ENCODE measurements at places on chromosomes 4 and X.

GRCh38 chr4:26326791-26327190, 6.0 kb downstream of the RBPJ start:
- ATAC-seq = no peak

GRCh38 chrX:12973561-12974304, 1.2 kb upstream of the TMSB4X start:
- no peak for ATAC-seq

- ATAC-seq = peak; percentile 83
Measured at GRCh38 chr4:149951152-149951900, 126.9 kb upstream of the DCLK2 start.

GRCh38 chr4:17081179-17081578, 182.7 kb upstream of the LDB2 start:
- no peak for ATAC-seq

DNA sequence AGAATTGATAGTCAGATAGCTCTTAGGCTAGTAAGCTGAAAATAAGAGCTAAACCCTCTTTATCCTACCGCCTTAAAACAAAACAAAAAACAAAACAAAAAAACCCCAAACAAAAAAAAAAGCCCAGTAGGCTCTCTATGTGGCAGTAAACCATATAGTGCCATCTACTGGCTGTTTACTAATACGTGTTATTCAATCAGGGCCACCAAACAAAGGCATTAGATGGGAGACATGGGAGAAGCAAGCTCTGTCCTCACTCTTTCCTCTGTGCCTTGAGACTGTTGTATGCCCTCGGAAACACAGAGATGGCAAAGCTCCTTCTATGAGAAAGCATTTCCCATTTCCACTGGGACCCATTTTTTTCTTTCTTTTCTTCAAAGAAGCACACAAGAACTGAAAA, 148.8 kb upstream of the MID1 start:
- peak; percentile 89 for ATAC-seq

GRCh38 chr4:1596393-1596792, 87.7 kb downstream of the FAM53A start:
- ATAC-seq = no peak

GRCh38 chrX:123906557-123907316, 46.9 kb downstream of the XIAP start:
- no peak for ATAC-seq

- no peak for ATAC-seq
Measured at GRCh38 chrX:19566359-19567222, 51.3 kb upstream of the MAP3K15 start.

GRCh38 chr4:169201222-169202144, 69.3 kb downstream of the SH3RF1 start:
- peak; percentile 53 for ATAC-seq

DNA sequence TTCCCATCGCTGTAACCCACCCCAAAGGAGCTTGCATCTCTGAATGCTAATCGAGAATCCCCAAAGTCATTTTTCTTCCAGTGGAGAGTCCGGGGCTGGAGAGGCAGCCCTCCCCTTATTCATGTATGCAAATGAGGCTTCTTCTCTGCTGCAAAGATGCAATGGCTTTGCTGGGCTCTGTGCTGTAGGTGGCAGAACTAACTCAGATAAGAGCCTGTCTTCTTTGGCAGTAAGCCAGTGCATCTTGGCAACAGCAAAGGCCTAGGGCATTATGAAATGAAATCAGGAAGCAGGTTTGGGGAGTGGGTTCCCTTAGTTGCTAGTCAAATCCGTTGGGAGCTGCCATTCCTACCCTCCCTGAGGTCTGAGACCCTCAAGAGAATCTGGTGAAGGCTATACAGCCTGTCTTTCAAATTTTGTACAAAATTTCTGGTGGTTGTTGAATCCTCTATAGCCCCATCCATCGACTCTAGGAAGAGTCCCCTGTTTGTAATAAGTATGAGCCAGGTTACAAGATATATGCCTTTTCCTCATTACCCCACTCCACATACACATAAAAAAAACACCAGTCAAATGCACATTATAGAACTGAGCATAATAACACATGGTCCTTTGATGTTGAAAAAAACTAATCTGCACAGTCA, 290.6 kb upstream of the TAPT1 start:
- ATAC-seq = peak; percentile 96

- ATAC-seq = no peak
Measured at GRCh38 chr4:99102634-99103033, 14.0 kb upstream of the ADH5 start.

GRCh38 chr4:146674829-146675570, 36.3 kb downstream of the POU4F2 start:
- peak; percentile 78 for ATAC-seq

DNA sequence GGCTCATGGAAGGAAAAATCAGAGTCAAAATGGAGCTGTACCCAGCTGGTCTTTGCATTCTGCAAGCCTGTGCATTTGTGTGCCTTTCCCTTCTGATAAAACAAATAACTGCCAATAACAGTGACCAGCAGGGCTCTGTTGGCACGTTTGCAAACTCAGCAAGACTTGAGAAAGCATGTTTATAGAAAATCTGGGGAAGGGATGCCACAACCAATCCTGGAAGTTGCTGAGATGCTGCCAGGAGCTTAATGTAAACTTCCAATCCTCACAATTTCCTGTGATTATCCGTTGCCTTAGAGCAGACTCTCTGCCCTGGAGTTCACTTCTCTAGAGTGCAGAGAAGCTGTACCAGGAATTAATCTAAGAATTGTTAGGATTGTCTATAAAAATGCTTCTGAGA, 6.9 kb upstream of the ANXA3 start:
- ATAC-seq = peak; percentile 43

GRCh38 chr4:11814758-11815157, 386.1 kb upstream of the HS3ST1 start:
- no peak for ATAC-seq

- no peak for ATAC-seq
Measured at GRCh38 chrX:72365126-72365525, 59.4 kb upstream of the CITED1 start.

DNA sequence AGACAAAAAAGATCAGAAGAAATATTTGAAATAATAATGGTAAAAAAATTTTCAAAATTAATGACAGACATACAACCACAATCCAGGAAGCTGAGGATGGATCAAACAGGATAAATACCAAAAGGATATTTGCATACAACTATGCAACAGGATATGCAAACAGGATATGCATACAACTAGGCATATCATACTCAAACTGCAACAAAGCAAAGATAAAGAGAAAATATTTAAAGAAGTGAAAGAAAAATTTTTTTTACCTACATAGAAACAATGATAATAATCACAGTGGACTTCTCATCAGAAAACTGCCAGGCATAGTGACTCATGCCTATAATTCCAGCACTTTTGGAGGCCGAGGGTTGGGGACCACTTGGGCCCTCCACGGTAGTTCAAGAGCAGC, 11.3 kb upstream of the DHX15 start:
- ATAC-seq = no peak

DNA sequence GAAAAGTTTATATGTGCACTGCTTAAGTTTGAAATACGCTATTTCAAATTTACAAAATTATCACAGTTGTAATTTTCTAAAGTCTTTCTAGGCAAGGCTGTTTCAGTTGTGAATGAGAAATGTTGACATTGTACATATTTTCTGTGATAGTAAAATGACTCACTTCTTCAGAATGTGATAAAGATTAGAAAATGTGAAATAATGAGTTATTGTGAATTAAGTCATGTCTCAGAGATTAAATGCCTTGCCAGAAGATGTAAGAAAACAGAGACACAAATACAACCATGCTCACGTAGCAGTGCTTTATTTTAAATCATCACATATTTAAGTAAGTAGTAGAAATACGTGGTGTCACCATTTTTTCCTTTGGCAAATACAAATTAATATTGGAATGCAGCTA, 768 bp downstream of the CLCN4 start:
- no peak for ATAC-seq

DNA sequence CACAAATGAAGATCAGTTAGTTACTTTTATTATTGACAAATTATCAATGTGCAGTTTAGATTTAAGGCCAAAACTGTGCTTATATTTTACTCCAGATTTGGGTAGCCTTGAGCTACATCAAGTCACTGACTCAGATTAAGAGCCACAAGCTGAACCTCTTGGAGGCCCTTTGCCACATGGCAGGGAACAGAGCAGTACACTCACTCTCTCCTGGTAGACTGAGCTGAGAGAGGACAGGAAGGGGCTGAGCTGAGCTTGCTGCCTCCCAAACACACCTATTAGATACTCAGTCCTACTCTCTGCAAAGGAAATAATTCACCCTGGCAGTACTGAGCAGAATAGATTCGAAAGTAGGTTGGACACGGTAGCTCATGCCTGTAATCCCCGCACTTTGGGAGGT, 7.8 kb downstream of the STAP1 start:
- ATAC-seq = no peak

DNA sequence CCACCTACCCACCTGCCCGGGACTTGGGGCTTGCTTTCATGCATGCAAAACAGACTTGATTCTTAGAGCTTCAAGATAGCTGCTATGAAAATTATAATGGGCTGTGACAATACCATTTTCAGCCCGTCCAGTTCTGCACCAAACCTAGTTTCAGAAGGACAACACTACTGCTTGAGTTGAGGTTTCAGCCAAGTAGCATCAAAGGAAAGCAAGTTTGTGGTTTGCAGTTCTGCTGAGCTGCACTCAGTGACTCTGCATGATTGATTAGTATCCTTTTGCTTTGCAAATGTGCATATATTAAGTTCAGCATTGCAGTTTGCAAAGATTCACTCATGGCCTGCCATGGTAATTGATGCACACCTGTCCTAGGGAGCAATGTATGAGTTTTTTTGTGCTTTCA, 442.7 kb downstream of the RPA4 start:
- no peak for ATAC-seq

DNA sequence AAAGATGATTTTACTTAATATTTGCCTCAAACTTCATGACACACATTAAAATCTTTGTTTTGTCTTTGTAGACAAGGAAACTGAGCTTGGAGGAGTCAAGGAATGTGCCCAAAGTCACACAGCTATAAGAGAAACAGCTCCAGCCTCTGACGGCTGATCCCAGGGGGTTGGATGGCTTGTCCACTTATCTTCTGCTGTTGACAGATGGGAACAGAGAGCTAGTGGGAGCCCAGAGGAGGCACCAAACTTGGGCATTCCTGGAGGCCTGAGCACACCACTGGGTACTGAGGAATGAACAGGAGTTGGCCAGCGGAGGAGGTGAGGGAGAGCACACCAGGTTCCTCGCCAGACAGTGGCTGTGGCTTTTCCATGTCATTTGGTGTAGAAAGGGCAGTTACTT, 56.4 kb upstream of the GPR78 start:
- ATAC-seq = no peak

GRCh38 chr4:13470379-13470778, 13.8 kb downstream of the RAB28 start:
- ATAC-seq = no peak

GRCh38 chr4:52199574-52200338, 148.7 kb downstream of the SPATA18 start:
- no peak for ATAC-seq

GRCh38 chr4:155445306-155445705, 68.5 kb upstream of the MAP9 start:
- ATAC-seq = no peak

- ATAC-seq = peak; percentile 3
Measured at GRCh38 chrX:40171513-40172400, 74.0 kb upstream of the BCOR start.

- no peak for ATAC-seq
Measured at GRCh38 chr4:76091052-76091451, 16.5 kb downstream of the ART3 start.

- ATAC-seq = peak; percentile 75
Measured at GRCh38 chr4:152073351-152074087, 312.7 kb upstream of the GATB start.

GRCh38 chr4:112546476-112546875, 30.5 kb upstream of the NEUROG2 start:
- ATAC-seq = no peak

GRCh38 chr4:24677909-24678308, 93.6 kb upstream of the DHX15 start:
- no peak for ATAC-seq

GRCh38 chr4:101348367-101348827, 1.1 kb upstream of the PPP3CA start:
- no peak for ATAC-seq

- ATAC-seq = no peak
Measured at GRCh38 chrX:97367125-97367524, 483.4 kb downstream of the RPA4 start.

DNA sequence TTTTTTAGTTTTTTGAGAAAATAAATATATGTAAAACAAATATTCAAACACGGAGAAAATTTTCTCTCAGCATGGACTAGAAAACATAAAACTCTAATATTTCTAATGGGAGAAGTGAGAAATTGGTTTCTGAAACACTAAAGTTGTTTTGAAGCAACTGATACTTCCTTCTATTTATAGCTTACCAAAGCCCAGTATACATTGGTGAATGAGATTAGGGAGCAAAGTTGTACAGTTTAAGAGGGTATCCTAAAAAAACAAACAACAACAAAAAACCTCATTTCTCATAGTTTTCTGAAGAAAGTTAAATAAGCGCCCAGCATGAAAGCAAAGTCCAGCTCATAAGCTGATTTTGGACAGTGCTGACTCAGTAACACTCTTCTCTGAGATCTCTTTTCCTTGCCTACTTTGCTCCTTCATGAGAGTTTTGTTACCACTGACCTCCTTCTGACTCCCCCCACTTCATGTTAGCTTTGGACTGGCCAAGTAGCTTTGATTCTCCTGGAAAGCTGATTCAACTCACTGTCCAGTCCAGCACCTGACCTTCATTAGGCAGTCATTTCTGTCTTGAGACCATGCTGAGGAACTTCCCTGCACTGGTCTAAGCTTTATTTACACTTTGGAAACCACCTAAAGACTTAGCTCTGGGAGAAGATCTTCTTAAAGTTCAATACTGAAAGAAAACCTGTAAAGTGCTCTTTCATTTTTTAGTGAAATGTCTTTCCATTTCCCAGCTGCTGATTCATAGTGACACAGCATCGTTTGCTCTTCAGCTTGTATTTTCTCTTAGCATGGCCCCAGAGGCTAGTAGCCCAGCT, 21.8 kb upstream of the P2RY10 start:
- no peak for ATAC-seq

DNA sequence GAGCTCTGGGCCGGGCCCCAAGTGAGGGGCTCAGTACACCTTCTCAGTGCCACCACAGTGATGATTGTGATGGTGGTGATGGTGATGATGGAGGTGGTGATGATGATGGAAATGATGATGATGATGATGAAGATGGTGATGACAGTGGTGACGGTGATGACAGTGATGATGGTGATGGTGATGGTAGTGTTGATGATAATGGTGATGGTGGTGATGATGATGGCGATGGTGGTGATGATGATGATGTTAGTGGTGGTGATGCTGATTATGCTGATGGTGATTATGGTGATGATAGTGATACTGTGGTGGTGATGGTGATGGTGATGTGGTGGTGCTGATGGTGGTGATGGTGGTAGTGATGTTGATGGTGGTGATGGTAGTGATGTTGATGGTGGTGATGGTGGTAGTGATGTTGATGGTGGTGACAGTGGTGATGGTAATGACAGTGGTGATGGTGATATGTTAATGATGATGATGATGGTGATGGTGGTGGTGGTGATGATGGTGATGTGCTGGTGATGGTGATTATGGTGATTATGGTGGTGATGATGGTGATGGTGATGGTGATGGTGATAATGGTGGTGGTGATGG, 29.9 kb downstream of the HMX1 start:
- no peak for ATAC-seq

- ATAC-seq = no peak
Measured at GRCh38 chrX:124098089-124098488, 136.6 kb downstream of the STAG2 start.

Measured in motor neuron (in vitro differentiated cells).